Vagina (tissue), 2 donors: ENCODE measurements at places on chromosomes 13 and 19.

DNA sequence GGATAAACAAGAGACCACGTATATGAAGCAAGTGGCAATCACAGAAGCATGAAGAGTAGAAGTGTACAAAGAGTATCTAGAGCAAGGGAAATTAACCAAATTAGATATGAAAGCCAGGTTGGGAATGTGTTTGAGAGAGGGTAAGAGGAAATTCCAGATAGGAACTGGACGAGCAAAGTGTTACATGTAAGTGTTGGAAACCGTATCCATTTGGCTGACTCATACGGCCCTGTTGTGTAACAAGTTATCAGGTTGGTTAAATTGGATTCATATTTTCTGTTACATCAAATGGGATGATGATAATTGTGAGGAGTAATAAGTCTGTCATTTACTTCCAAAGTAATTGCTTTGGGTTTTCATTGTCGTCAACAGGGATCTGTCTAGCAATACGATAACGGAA is 46.7 kb downstream of the RXFP2 start:
- no peak for DNase-seq

GRCh38 chr13:91747186-91747585 is 348.8 kb downstream of the GPC5 start:
- DNase-seq, result no peak

DNA sequence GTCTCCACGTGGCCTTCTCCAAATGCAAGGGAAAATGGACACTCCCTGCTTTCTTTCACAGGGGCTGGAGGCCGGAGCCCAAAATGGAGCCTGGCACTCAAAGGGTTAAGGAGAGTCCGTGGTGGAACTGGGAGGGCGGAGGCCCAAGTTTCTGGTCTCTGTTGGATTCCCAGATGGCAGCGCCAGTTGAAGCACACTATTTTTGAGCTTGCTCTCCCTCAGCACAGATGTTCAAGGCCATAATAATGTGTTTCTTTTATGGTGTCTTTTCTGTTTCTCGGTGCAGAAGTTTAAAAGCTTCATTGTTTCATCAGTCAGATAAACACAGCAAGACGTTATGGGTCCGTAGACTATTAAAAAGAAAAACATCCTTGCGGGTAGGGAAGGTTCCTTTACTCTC is 67.6 kb downstream of the TNFRSF19 start:
- DNase-seq, result no peak

GRCh38 chr13:94419925-94420305 is 59.6 kb downstream of the DCT start:
- DNase-seq, result no peak

GRCh38 chr13:86567119-86567518 is 767.9 kb upstream of the SLITRK6 start:
- no peak for DNase-seq

DNA sequence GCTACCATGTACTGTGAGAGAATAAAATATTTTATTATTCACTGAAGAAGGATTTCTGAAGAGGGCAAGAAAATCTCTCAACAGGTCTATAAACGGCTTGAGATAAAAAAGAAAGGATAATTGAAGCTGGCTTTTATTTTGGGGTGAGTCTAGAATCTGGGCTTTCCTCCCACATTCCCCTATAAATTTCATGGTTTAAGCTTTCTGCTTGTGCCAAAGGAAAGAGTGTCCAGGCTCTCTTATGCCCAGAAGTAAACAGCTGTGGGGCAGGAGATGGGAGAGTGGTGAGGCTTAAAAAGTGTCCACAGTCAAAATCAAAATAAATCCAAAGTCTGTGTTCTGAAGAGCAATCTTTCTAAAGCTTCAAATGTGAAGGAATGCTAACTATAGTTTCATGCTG is 942.2 kb upstream of the MIR17HG start:
- no peak for DNase-seq

DNA sequence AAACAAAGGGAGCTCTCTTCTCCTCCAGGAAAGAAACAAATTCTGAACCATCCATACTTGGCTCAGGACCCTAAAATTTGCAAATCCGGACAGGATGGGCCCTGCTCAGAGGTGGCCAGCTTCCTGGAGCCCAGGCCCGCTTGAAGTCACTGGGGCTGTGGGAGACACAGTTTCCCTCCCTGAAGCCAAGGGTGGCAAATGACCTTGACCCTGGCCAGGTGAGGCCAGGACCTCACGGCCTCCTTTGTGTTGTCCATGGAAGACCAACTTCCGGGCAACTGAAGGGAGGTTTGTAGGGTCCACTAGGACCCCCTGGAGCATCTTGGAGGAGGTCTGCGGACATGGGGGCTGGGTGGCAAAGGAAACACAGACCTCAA is 5.5 kb downstream of the NANOS3 start:
- no peak for DNase-seq

GRCh38 chr13:19665427-19665859 is 32.0 kb downstream of the MPHOSPH8 start:
- DNase-seq, result no peak

DNA sequence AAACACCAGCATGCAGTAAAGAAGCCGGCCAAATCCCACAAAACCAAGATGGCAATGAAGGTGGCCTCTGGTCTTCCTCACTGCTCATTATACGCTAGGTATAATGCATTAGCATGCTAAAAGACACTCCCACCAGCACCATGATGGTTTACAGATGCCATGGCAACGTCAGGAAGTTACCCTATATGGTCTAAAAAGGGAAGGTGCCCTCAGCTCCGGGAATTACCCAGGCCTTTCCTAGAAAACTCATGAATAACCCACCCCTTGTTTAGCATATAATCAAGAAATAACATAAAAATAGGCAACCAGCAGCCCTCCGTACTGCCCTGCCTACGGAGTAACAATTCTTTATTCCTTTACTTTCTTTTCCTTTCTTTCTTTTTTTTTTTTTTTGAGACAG is 21.1 kb upstream of the PLEKHF1 start:
- DNase-seq, result no peak

- DNase-seq, result no peak
Measured at GRCh38 chr13:33109271-33109697, 93.1 kb downstream of the KL start.

DNA sequence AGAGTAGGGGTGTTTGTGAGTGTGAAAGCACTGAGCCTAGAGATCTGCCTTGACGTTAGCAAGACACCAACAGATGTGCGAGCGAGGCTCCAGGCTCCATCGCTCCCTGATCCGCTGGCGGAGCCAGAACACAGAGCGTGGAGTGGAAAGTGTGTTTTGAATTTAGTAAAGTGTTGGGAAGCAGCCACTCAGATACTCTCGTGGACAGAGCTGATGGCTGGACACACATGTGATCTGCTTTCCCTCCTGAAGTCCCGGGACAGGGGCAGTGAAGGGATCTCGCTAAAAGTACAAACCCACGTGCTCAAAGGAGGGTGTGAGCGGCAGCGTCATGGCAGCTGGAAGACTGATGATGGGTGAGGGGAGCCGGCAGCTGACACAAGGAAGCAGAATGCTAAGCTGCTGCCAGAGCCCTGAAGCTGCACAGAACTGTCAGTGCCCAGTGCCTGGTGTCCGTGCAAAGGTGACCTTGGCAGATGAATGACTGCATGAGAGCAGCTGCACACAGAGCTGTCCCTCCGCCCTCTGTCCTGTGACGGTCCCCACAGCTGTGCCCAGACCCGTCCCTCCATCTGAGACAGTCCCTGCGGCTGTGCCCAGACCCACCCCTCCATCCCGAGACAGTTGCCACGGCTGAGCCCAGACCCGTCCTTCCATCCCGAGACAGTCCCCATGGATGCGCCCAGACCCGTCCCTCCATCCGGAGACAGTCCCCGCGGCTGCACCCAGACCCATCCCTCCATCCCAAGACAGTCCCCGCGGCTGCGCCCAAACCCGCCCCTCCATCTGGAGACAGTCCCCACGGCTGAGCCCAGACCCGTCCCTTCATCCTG is 29.6 kb upstream of the TMEM255B start:
- DNase-seq, result no peak

DNA sequence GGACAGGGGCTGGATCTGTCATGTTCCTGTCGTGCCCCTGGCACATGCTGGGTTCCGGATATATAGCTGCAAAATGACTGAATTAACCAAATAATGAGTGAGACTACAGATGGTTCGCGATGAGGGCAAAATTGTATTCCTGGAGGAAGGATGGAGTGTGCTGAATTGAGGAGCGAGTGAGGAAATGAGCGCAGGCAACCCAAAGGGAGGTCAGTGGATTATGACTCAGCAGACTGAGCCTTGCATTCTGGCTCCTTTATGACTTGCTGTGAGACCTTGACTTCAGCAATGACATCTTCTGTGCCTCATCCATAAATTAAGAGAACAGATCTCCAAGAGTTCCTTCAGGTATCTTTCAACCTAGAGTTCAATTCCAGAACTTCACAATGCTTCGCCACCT is 115.0 kb upstream of the CLDN10 start:
- DNase-seq, result no peak

DNA sequence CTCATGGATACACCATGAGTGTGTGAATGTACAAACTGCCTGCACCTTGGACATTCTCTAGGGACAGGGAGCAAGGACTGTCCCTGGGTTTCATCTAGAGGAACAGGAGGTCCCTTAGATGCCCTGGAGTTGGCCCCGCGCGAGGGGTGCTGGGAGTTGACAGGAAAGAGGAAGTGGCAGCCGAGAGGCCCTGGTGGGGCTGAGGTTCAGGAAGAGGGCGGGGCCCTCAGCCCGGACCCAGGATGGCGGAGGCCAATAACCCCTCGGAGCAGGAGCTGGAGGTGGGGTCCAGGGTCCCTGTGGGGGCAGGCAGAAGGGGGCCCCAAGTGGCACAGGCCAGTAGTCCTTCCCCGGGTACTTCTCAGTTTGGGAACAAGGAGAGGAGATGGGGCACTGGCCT is 6.9 kb downstream of the PKN1 start:
- no peak for DNase-seq

DNA sequence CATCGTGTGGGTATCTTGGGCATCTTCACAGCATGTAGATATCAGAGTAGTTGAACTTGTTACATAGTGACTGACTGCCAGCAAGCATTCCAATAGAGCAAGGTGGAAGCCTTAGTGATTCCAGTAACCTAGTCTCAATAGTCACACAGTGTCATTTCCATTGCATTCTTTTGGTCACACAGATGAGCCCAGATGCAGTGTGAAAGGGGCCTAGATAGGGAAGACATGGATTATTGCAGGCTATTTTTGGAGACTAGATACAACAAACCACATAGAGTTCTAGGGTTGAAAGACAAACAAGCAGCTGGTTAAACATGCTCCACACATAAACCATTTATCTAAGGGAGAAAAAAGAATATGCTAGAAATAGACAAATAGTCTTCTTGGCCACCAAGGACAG is 553.5 kb downstream of the DCT start:
- no peak for DNase-seq

- peak; percentile 92 for DNase-seq
Measured at GRCh38 chr19:6738787-6739389, 592 bp upstream of the TRIP10 start.

DNA sequence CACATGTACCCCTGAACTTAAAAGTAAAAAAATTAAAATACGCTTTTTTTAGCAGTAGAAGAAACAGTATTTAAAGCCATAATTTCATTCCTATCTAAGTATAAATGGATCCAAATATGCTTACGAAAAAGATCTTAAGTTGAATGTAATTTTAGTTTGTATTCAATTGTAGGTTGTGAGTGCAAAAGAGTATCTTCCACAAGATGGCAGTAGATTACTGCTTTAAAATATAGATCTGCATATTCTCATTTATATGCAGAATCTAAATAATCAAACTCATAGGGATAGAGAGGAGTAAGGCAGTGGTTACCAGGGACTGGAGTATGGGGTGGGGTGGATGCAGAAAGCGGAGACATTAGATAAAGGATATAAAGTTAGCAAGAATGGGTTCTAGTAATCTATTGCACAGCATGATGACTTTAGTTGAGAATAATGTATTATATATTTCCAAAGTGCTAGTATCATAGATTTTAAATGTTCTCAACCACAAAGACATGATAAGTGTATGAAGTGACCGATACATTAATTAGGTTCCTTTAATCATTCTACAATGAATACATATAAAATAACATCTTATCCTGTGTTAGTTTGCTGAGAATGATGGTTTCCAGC is 14.2 kb downstream of the OR7A17 start:
- DNase-seq, result no peak

DNA sequence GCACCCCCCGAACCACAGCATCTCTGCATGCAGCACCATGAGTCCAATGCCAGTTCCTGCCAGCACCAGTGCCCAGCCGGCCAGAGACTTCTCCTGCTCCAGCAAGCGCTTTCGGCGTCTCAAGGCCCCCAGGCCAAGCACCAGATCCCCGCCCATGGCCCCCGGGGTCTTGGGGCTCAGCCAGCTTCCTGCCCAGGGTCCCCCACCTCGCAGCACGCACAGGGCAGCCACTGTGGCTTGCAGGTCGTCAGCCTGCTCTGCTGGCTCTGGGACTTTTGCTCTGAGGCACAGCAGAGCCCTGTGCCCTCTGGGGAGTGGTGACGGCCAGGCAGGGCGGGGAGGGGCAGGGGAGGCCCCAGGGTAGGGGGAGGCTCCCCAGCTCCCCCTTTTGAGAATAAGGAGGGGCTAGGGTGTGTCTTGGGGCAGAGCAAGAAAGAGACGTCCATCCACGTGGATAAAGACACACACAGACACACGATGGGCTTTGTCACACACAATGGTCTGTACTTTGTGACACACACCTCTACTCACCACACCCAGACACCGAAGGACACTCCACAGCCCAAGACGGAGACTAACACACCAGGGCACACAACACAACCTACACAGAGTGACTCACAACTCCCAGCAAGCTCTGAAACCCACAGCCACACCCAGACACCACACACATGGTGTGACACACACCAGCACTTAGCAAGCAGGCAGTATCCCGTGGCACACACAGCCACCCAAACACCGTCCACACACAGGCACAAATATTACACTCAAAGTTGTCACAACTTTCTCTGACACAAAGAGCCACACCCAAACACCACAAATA is at the start of gene KCNN4:
Gene KCNN4 (minus strand): TSS at position 268 of the 820 bp plus-strand sequence. CDS start 112 bp downstream, at position 156.
- DNase-seq, result no peak

DNA sequence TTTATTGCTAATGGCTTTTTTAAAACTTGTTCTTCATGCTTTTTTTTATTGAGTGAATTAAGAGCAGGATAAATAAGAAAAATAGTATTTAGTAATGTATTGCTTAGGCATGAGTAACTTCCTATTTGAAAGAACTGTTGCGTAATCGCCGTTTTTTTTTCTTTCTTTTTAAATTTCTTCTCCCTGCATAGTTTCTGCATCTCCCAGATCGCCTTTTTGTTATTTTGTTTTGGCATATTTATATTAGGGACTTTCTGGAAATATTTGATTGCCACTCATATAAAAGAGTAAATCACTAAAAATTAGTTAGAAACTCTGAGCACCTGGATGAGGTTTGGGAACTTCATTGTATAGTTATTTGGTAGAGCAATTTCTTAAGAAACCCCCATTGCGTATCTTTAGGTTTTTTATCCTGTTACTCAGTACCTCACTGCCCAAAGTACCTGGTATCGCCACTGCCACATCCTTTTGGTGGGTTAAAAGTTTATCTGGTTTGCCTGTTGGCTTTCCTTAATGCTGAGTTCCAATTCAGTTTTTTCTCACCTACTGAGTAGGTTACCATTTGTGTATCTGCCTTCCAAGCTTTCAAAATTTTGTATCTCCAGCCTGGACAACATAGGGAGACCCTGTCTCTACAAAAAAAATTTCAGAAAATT is 36.2 kb upstream of the LPAR6 start:
- no peak for DNase-seq

DNA sequence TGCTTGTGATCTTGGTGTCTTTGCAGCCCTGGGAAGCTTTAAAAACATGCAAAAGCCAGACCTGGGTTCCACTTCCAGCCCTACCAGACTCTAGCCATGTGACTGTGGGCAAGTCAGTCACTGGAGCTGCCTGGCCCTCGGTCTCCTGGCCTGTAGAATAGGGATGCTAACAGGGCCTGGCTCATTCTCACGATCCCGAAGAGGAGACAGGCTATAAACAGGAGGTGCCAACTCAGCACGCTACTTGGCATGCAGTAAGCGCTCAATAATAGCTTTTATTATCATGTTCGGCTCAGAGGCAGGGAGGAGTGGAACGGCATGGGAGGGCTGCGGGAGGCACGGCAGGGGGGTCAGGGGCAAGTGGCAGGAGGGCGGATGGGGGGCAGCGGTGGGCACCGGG is 1.7 kb downstream of the CTXN1 start:
- DNase-seq, result no peak
